Activated CD4-positive, alpha-beta T cell treated with anti-CD3 and anti-CD28 coated beads, Interleukin-2, amount 10 ng/mL, durations not matched to agents 7 days and 5 days (primary cell): ENCODE measurements at places on chromosomes 7 and 10. TPM values are rescaled to one million over a fixed set of nuclear protein-coding genes. Genes with fewer than 3 reads are reported as not detected.

The TFPI2 gene
- total RNA-seq, result not detected

The ASIC3 gene
- total RNA-seq, result 6.0 TPM

The SPDYE9 gene
- total RNA-seq, result not detected

The POR gene
- total RNA-seq, result 37.1 TPM

The RALA gene
- total RNA-seq, result 34.1 TPM

The LOXL4 gene
- total RNA-seq, result not detected

The MAPK8 gene
- 30.5 TPM for total RNA-seq

The GPRIN2 gene
- not detected for total RNA-seq

The PRRT4 gene
- total RNA-seq, result 0.21 TPM

The RELN gene
- not detected for total RNA-seq

The PTN gene
- total RNA-seq, result not detected

The COX19 gene
- total RNA-seq, result 18.2 TPM

The SPOCK2 gene
- 423 TPM for total RNA-seq

The HMX2 gene
- total RNA-seq, result not detected

The ZNF503 gene
- total RNA-seq, result not detected

The SLC26A3 gene
- not detected for total RNA-seq

The MOGAT3 gene
- total RNA-seq, result not detected

The ATRNL1 gene
- total RNA-seq, result 0.12 TPM

The ADAMTS14 gene
- not detected for total RNA-seq

The SLC18A2 gene
- not detected for total RNA-seq

The OR2A5 gene
- not detected for total RNA-seq

The ZNF239 gene
- 0.73 TPM for total RNA-seq

The ACSM6 gene
- not detected for total RNA-seq

The NME8 gene
- total RNA-seq, result not detected

The SFMBT2 gene
- 32.3 TPM for total RNA-seq

The CDNF gene
- total RNA-seq, result 0.67 TPM

The DNTT gene
- total RNA-seq, result not detected

The GIMAP4 gene
- 335 TPM for total RNA-seq

The RAMP3 gene
- total RNA-seq, result not detected

The GIGYF1 gene
- 48.7 TPM for total RNA-seq

The KCNH2 gene
- 0.27 TPM for total RNA-seq

The GRK5 gene
- 27.5 TPM for total RNA-seq

The POM121C gene
- 75.4 TPM for total RNA-seq

The NRF1 gene
- total RNA-seq, result 28.7 TPM

The SEM1 gene
- 45.3 TPM for total RNA-seq

The GFRA1 gene
- not detected for total RNA-seq

The C10orf143 gene
- 5.5 TPM for total RNA-seq

The PGAM2 gene
- total RNA-seq, result not detected

The SP8 gene
- total RNA-seq, result not detected

The MUC3A gene
- not detected for total RNA-seq

The ZSWIM8 gene
- total RNA-seq, result 87.3 TPM

The INA gene
- total RNA-seq, result 0.10 TPM

The PPP1R9A gene
- total RNA-seq, result not detected
